ENCODE measurements at places on chromosomes 1 and 21.
A peak's percentile ranks its signal among the peaks of the same experiment; 100 is the strongest.

DNA sequence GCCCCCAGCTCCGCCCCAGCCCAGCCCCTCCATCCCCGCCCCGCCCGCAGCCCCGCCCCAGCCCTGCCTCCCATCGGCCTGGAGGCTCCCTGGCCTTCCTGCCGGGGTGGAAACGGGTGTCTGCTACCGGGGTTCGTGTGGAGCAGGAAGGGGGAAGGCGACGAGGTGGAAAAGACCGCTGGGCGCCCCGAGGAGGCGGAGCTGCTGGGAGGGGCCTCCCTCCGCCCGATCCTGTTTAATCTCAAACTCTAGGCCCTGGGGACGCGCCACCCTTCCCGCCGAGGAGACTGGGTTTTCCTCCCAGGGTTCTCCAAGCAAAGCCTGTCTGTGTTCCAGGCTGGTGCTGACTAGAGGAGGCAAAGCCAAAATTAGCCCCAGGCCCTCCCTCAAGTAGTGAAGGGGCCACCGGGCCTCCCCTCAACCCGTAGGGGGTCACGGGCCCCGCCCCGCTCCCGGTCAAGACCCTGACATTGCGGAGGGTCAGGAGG lies 16.2 kb upstream of the TTLL10 start:
- DNase-seq: no peak

- DNase-seq: no peak
These were observed 26.4 kb downstream of the TMEM53 start for GRCh38 chr1:44647896-44648295.

- DNase-seq: no peak
These were observed 66.6 kb downstream of the SPAG17 start for GRCh38 chr1:118118469-118118868.

GRCh38 chr1:244863491-244864252 lies 671 bp downstream of the HNRNPU start:
- peak; percentile 21 for DNase-seq

DNA sequence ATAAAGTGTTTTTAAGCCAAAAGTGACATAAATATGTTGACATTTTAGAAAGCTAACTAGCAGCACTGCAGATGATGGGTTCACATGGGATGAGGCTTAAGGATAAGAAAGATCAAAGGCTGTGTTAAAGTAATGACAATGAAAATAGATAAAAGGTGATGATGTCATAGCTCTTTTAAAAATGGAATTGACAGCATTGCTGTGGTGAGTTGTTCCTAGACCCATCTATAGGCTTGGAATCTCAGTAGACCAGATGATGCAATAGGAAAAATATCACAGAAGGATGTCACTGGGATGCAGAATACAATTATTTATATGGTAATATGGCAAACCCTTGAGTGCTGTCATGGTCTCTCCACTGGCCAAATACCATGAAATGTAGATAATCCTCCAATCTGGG lies 286.0 kb downstream of the PLA2G4A start:
- no peak for DNase-seq

DNA sequence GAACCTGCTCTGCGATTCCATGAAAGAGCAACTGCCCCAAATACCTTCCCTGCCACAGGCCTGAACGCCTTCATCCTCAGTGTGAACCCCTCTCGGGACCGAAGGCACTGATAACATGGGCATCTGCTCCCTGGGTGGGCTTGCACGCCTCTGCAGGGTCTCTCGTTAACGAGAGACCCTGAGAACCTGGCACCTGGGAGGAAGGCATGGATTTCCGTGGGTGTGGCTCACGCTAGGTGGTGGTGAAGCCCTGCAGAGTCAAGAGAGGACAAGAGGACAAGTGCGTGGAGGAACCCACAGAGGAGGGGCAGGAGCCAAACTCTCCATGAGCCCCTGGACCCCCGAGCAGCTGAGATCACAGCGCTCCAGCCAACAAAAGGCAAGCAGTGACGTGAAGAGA lies 26.8 kb upstream of the COL6A2 start:
- no peak for DNase-seq

DNA sequence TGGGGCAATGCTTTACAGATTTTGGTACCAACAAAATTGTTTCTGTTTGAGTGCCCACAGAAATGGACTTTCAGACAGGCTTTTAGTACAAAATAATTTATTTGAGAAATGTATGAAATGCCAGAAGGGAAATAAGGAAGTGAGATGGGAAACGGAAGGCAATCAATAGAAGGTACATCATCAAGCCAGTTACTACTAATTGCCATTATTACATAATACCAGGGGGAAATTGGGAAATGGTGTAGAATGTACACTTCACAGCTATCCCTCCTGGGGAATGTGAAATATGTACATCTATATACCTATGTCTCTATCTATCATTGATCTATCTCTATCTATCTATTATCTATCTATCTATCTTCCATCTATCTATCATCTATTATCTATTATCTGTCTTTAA lies 264.6 kb upstream of the B3GALT2 start:
- no peak for DNase-seq

- DNase-seq: peak; percentile 3
These were observed 101.2 kb upstream of the COL6A1 start for GRCh38 chr21:45880097-45881068.

DNA sequence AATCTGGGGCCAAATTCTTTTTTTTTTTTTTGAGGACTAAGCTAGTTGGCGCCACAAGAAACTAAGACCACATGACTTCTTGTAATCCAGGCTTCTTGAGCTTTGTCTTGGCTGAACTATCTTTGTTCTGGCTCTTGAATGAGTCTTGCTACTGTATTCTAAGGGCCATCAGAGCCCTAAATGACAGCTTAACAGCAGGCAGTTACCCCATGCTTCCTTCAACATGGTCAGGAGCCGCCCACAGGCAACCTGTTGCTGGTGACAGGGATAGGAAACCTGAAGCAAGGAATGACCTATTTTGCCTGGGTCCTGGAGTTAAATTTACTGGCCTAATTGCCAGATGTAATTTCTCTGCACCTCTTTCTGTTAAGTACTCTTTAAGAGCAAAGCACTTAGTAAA lies 188.2 kb upstream of the PLXNA2 start:
- no peak for DNase-seq
